SJCRH30 (cell line): ENCODE measurements at places on chromosomes 3 and 15.

- DNase-seq = no peak
These were observed 110.3 kb downstream of the MFSD1 start for GRCh38 chr3:158912188-158912587.

- DNase-seq = no peak
These were observed 41.3 kb downstream of the MEIS2 start for GRCh38 chr15:37059086-37059485.

DNA sequence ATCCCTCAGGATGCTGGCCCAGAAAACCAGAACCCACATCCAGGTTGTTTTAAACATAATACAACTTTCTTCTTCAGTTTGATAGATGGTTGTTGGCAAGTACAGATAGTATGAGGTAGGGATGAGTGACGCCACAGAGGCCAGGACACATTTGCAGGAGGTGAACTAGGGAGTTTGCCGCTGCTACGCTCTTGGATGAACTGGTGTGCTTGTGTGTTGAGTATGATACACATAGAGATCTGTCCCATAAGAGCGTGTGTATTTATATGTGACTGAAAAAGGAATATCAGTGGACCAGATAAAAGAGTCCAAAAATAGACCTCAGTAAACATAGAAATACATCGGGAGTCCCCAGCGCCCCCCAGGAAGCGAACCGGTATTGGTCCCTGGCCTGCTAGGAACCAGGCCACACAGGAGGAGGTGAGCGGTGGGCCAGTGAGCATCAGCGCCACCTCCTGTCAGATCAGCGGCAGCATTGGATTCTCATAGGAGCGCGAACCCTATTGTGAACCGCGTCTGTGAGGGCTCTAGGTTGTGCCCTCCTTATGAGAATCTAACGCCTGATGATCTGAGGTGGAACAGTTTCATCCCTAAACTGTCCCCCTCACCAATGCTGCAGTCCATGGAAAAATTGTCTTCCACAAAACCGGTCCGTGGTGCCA lies 98.1 kb downstream of the LRRK1 start:
- DNase-seq = peak; percentile 23

DNA sequence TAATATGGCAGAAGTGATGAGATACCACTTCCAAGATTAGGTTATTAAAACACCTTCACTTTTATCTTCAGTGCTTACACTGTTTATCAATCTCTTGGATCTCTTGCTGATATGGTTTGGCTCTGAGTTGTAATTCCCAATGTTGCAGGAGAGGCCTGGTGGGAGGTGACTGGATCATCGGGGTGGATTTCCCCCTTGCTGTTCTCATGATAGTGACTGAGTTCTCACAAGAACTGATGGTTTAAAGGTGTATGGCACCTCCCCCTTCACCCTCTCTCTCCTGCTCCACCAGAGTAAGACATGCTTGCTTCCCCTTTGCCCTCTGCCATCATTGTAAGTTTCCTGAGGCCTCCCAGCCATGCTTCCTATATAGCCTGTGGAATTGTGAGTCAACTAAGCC lies 11.8 kb downstream of the GOLIM4 start:
- DNase-seq = no peak

DNA sequence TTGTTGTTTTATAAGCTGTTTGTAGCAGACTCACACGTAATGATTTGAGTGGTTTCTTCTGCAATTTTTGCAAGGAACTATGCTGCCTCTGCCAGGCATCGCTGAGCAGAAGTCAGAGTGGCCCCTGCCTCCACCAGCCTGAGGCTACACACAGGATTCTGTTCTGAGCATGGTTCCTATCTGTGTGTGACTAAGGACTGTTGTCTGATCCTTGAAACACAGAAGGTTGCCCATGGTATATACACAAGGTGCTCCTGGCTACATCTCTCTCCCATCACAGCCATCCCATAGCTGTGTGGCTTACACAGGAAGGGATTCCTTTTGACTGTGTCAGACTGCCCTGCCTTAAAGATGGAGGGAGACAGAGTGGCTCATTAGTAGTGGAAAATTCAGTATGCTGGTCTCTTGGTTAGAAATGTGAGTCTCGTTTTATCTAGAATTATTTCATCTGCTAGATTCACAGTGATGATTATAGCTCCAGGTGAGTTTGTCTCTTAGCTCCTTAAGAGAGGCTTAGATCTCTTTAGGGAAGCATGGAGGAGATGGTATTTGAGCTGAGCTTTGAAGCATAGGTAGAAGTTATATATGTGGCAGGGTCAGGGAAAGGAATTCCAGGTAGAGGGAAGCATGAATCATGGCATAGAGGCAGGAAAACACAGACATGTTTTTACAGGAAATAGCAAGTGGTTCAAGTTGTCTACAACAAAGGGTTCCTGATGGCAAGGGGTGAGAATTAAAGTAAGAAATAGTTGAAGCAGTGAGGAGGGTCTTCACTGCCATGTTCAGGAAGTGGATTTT lies 37.5 kb downstream of the SNAPC5 start:
- DNase-seq = no peak

DNA sequence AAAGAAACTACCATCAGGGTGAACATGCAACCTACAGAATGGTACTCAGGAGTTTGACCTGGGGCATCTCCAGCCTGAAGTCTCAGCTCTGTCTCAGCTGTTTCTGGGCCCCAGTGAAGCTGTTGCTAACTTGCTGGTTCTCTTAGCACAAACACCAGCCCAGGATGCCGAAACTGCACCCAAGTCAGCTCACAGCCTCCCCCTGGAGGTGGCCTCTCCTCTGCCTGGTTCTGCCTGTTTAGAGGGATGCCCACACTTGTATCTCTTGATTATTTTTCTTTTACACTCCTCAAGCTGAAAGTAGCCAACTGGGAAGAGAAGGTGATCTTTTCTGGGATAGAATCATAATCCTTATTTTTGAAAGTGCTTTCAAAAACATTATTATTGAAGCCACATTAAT lies 289.0 kb upstream of the RASGRP1 start:
- peak; percentile 50 for DNase-seq

DNA sequence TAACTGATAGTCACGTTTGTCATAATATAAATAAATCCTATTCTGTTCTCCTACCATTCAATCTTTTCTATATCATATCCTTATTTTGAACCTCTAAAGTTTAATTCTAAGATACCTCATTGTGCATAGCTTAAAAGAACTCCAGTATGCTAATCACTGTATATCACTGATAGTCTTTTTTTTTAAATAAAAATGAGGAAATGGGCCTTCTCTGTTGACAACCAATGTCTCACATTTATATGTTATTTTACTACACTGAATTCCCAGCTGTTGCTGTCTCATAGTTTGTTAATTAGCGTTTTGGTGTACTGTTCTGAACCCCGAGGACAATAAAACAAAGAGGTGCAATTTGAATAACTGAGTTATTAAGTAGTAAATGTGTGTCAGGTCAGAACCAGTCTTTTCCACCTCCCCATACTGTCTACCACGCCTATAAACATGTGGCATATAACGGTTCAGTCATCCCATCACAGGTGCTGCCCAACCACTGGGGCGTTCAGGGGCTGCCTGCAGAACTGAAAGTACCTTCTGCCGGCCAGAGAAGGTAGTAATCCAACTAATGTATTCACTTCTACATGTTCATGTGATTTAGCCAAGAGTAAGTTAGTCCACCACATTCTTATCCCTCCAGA lies 14.9 kb downstream of the CBLB start:
- DNase-seq = no peak
